GM04504 (cell line): ENCODE measurements at places on chromosomes 1 and 21.

DNA sequence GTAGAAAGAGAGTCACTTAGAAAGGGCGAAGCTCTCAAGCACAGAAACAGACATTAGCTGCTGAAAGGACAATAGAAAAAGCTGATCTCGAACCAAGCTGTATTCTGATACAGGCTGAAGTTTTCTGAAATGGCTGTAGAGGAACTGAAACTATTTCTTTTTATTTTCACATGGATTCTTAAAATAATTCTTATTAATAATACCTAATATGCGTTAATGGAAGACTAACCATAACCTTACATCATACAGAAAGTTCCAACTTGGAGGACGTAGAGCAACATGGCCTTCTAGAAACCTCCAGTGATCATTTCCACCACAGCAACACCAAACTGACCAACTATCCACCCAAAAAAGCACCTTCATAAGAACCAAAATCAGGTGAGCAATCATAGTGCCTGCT is 52.8 kb upstream of the ACADM start:
- DNase-seq = no peak

- no peak for DNase-seq
Observed at GRCh38 chr1:33176362-33176850, 5.4 kb downstream of the TRIM62 start.

DNA sequence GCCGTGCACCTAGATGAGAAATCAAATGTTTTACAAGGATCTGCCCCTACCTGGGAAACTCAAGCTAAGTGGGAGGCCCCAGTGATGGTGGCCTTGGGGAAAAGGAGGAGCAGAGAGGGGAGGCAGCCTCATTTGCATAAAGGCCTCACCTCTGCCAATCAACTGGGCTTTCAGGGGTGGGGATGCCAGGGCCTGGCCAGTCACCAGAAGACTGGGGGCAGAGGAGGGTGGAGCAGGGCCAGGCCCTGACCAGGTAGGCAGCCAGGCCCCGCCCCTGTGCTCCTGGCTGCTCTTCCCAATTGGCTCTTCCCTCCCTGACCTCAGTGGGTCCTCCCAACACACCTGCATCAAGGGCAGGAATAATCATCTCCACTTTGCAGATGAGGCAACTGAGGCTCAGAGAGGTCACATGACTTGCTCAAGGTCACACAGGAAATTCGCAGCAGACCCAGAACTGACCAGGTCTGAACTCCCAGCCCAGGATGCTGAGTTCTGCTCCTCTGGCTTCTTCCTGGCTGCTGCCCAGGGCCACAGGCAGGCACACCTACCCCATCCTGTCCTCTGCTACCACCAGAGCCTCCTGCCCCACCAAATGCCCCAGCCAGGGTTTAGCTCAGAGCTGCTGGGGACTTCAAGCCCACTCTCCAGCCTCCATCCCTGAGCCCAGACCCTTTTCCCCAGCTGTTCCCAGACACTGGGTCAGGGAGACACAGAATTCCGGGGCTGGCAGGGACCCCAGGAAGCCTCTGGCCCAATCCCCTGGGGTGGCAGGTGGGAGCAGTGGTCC is 677.9 kb downstream of the MATN1 start:
- DNase-seq = no peak

DNA sequence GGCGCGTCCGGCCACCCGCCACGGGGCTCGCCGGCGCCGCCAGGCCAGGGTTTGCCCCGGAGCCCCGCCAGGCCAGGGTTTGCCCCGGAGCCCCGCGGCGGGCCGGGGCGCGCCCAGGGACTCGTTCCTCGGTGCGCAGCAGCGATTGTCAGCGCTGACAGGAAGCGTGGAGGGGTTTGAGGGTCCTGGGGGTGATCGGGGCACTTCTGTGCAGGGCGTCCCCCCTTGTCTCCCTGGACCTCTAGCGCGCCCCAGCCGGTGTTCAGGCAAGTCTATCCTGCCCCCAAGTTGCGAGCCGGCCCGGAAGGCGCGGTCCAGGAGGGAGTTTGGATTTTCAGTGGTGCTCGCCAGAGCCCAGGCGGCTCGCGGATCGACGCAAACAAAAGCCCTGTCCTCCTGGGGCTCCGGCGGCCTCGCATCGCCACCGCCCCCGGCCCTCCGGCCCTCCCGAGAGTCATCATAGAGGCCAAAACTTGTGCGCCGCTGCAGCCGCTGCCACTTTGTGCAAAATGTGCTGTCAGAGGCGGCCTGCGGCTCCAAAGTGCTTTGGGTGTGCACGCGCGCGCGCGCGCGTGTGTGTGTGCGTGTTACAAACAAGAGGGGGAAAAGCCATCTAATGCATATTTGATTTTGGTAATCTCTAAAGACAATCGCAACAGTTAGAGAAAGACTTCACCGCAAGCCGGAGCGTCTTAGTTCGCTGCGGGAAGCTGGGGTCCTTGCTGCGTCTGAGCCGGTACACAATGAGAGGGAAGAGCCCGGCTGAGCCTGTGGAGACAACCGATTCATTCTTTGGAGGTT is 1.0 kb downstream of the ROR1 start:
- DNase-seq = no peak

DNA sequence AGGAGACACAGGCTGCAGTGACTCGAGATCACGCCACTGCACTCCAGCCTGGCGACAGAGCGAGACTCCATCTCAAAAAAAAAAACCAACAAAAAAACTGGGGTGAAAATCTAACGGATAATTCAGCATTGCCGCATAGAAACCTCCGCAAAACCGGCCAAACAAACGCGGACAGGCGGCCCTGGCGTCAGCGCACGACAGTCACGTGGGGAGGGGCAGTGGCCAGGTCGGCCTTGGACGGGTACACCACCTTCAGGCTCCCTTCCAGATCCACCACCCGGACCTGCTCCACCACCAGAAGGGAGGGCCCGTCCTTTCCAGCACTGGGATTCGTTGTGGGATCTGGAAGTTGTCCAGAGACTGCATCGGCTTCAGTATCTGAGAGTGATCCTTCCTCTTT is 8.4 kb downstream of the SMIM1 start:
- DNase-seq = no peak

GRCh38 chr1:81455481-81455880 is 345.3 kb upstream of the ADGRL2 start:
- DNase-seq = no peak

DNA sequence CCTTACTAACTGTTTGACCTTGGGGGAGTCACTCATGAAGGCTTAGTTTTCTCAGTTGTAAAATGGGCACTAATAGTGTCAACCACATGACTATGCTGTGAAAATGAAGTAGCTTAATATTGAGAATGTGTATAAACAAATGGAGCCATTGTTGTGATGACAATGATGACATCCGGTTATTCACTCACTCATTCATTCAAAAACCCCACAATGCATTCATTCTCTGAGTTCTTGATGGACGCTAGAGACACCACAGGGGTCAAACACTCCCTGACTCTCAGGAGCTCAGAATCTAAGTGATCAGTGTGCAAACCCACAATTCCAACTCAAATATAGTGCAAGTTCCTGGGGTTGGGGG is 138.9 kb downstream of the FOXD2 start:
- no peak for DNase-seq

GRCh38 chr1:14682941-14683621 is 84.6 kb downstream of the KAZN start:
- no peak for DNase-seq

- no peak for DNase-seq
Observed at GRCh38 chr1:226719596-226720387, 19.3 kb downstream of the ITPKB start.

- DNase-seq = no peak
Observed at GRCh38 chr1:93575621-93576284, 105.9 kb downstream of the BCAR3 start.

GRCh38 chr1:89978755-89979154 is 16.2 kb upstream of the ZNF326 start:
- DNase-seq = no peak
